ENCODE measurements at places on chromosomes 16 and 17.

GRCh38 chr17:13490906-13491482, 110.7 kb downstream of the HS3ST3A1 start:
- DNase-seq = peak; percentile 80

DNA sequence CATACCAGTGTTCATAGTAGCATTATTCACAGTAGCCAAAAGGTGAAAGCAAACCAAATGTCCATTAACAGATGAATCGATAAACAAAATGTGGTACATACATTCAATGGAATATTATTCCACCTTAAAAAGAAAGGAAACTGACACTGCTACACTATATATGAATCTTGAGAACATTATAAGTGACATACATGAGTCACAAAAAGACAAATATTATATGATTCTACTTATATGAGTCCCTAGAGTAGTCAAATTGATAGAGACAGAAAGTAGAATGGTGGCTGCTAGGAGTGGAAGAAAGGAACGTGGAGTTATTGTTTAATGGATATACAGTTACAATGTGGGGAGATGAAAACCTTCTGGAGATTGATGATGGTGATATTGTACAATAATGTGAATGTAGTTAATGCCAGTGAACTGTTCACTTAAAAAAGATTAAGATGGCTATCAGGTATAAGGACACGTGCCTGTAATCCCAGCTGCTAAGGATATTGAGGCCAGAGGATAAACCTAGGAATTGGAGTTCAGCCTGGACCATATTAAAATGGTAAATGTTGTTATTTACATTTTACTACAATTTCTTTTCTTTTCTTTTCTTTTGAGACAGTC, 20.2 kb upstream of the TRIM37 start:
- DNase-seq = no peak

DNA sequence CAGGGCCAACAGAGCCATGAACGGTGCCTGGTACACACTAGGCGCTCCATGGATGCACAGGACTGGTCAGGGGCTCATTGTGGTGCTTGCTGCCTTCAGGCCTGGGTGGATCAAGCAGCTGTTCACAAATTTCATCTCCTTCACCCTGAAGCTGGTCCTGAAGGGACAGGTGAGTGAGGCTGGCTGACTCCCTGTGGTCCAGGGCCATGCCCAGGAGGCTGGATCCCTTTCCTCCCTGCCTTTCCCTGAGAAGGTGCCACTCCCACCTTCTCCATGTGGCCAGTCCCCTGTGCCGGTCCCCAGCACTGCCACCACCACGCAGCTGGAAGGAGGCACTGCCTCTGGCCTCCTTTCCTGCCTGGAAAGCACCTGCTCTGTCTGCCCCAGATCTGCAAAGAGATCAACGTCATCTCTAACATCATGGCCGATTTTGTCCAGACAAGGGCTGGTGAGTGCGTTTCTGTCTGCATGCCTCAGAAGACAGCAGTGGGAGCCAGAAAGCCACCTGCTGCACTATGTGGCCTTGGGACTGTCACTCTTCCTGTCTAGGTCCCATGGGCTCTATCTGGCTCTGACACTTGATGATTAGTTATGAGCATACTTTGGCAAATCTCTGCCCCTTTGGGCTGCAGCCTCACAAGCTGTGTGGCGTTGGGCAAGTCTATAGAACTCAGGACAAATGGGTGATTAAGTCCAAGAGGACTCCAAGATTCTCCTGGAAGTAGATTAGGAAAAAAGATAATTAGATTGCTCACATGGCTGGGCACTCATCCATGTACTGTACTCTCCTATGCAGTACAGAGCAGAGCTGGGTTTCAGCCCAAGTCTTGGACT, 9.4 kb downstream of the CETP start:
- DNase-seq = no peak

GRCh38 chr17:82927661-82928601, 88.1 kb upstream of the ZNF750 start:
- DNase-seq = no peak

GRCh38 chr17:8124350-8125153, 646 bp upstream of the HES7 start:
- no peak for DNase-seq

DNA sequence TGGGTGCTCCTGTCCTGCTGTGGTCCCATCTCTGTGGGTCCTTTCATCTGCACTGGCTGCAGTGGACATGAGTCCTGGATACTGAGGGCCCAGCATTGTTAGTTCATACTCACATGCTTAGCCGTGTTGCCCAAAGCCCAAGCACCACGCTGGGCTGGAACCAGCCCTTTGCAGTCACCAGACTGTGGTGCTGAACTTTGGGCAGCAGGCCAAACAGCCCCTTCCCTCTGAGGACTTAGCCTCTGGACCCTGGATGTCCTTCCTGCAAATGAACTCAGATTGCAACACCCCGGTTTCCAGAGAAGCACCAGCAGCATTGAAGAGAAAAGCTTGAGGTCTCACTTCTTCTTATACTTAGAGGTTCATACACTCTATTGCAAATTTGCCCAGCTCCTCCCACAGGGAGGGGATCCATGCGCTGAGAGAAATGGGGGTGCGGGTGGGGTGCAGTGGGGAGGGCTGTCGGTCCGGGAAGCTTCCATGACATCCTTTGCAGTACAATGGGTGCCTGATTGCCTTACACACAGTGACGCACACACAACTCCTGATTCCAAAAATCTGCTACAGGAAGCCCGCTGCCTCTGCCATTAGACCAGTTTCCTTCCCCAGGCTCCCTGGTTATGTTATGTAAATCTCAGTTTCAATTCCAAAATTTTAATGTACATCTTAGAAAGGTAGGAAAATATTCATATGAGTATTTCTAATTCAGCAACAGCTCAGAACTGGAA, 65.8 kb downstream of the RGS9 start:
- DNase-seq = no peak

DNA sequence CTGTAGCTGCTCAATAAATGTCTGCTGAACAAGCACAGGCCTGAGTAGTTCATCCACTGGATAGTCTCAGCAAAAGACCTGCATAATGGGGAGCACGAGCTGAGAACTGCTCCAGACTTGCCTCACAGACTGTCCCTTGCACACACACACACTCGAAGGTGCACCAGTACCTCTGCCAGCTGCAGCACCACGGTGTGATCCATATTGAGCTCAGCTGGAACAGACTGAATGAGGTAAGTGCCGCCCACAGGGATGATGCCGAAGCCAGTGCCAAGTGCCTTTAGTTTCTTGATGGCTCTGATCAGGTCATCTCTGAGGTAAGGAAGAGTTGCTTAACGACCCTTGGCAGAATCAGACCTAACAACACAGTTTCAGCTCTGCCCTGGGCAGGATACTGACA, 11.6 kb downstream of the SNF8 start:
- no peak for DNase-seq

GRCh38 chr16:8916541-8917225, 34.5 kb downstream of the LITAFD start:
- DNase-seq = no peak

DNA sequence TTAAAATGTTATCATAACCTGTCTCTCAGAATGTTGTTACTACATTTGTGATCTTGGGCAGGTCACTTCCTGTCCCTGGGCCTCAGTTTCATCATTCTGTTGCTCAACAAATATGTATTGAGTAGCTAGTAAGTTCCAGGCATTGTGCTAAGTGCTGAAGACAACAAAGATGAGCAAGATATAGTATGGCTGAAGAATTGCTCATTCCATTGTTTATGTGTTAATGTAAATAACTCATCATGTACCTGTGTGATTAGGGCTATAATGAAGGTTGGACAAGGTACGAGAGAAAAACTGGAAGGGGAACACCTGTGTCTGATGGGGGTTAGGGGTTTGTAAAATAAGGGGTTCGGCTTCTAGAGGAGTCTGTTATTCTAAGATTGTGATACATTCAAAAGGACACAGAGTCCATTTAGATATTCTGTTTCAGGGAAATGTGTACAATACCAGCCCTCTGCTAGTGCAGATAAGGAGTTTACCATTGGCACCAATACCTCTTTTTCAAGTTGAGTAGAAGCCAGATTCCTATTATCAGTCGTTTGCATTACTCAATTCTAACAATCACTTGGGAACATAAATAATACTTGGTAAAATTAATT, 20.0 kb downstream of the TUBG1 start:
- DNase-seq = no peak

DNA sequence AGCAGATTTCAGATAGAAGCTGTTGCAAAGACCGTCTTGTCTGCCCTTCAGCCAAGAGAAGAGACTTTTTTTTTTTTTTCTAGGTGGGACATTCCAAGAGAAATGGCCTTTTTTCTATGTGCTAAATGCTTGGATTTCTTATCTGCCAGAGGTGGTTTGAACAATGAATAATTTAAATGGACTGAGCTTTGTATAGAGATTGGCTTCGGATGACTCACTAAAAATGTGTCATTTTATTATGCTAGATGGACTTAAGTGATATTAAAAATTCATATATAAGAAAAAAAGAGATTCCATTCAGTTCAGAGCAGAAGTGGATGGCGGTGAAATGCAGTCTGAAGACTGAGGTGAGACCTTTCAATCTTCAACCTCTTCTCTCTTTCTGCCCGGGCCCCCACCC, 58.4 kb downstream of the MEAK7 start:
- DNase-seq = peak; percentile 31

DNA sequence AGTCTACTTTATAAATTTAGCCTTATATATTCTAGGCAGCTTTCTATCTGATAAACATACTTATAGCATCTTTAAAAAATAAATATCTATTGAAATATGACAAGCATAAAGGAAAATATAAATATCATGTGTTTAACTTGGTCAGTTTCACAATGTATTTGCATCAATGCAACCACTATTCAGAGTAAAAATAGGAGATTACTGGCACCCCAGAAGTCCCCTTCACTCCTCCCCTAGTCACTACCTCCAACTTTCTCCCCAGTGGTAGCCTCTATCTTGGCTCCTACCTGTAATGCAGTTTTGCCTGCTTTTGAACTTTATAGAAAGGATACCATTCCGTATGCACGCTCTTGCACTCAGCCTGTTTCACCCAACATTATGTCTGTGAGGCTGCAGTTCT, 3.2 kb upstream of the NOD2 start:
- DNase-seq = no peak
